Natural killer cell (primary cell): ENCODE measurements at places on chromosomes 12 and 14. TPM values are rescaled to one million over a fixed set of nuclear protein-coding genes. Genes with fewer than 3 reads are reported as not detected.

- H3K4me1 ChIP-seq: peaks cover 6% of the 10 kb centered on the region
- no peaks in the 10 kb centered on the region for H3K36me3 ChIP-seq
- no peak overlapping the region for H3K4me3 ChIP-seq
- H3K27ac ChIP-seq: no peak overlapping the region
- no peak for DNase-seq
These were observed 466.9 kb downstream of the FUT8 start for GRCh38 chr14:65879248-65880009.

Gene SMIM41
- not detected for total RNA-seq

GRCh38 chr14:56903304-56903969 is 93.2 kb upstream of the OTX2 start:
- no peaks in the 10 kb centered on the region for H3K36me3 ChIP-seq
- no peak overlapping the region for H3K27ac ChIP-seq
- no peaks in the 10 kb centered on the region for H3K4me1 ChIP-seq
- H3K27me3 ChIP-seq: no peaks in the 10 kb centered on the region

Gene TNFAIP2
- 89.8 TPM for total RNA-seq

DNA sequence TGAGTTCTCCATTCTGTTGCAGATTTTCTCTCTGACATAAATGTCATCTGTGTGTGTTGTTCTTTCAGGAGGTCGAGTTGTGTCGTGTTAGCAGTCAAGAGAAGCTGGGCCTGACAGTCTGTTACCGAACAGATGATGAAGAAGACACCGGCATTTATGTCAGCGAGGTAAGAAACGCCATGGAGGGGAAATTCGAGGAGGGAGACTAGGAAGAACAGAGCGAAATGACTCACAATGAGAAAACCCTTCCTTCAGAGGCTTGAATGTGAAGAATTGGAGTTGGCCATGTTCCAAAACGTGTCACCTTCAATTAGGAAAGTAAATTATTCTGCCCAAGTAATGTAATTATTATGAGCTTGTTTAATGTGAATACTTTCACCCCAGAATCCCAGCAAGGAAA is 364.5 kb downstream of the PDZRN4 start:
- no peaks in the 10 kb centered on the region for H3K4me1 ChIP-seq
- H3K27ac ChIP-seq: no peak overlapping the region
- H3K36me3 ChIP-seq: no peaks in the 10 kb centered on the region

- no peaks in the 10 kb centered on the region for H3K36me3 ChIP-seq
- no peak for DNase-seq
These were observed 4.9 kb downstream of the NKX2-1 start for GRCh38 chr14:36515105-36515593.

Gene AMN
- 0.24 TPM for total RNA-seq

- H3K27me3 ChIP-seq: no peaks in the 10 kb centered on the region
- no peaks in the 10 kb centered on the region for H3K4me1 ChIP-seq
- DNase-seq: no peak
- H3K36me3 ChIP-seq: no peaks in the 10 kb centered on the region
- no peak overlapping the region for H3K27ac ChIP-seq
These were observed 453.9 kb upstream of the MGAT4C start for GRCh38 chr12:86710109-86710508.

Gene MSI1
- total RNA-seq: not detected

DNA sequence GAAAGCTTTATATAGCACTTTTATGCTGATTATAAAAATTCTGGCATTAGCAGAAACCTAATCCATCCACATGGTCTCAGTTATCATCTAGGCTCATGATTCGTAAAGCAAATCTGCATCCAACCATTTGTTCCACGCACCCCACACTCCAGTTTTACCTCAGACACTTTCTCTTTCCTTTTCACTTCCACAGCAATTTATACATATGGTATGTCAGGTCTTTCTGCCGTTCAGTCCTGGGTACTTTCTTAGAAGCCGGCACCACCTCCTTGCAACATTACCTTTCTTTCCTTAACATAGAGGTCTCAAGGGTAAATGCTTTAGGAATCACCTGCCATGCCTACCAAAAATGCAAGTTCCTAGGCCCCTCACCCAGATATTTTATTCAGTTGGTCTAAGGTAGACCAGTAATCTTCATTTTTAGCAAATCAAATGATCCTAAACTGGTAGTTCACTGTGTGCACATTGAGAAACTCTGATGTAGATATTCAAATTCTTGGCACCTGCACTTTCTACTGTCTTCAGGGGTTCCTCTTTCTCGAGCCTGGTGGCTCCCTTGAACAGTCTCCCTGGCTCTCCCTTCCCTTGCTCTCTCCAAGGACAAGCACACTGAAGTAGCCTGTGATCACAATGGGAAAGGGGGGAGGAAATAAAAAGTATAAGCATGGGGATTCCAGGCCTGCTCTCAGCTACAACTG is 2.8 kb upstream of the KRAS start:
- peaks cover 17% of the 10 kb centered on the region for H3K4me1 ChIP-seq
- H3K27ac ChIP-seq: no peak overlapping the region
- no peak overlapping the region for H3K4me3 ChIP-seq
- no peak for DNase-seq
- no peaks in the 10 kb centered on the region for H3K36me3 ChIP-seq

Gene EML1
- not detected for total RNA-seq

Gene RASSF9
- not detected for total RNA-seq

- H3K36me3 ChIP-seq: peaks cover 18% of the 10 kb centered on the region
- H3K4me3 ChIP-seq: no peak overlapping the region
- H3K27ac ChIP-seq: no peak overlapping the region
- no peaks in the 10 kb centered on the region for H3K27me3 ChIP-seq
These were observed 68.3 kb downstream of the DERA start for GRCh38 chr12:15979096-15980092.

- peak; percentile 25 for DNase-seq
- no peak overlapping the region for H3K4me3 ChIP-seq
- peak overlapping the region; percentile 91 for H3K27ac ChIP-seq
- H3K27me3 ChIP-seq: no peaks in the 10 kb centered on the region
- H3K4me1 ChIP-seq: peaks cover 69% of the 10 kb centered on the region
- H3K36me3 ChIP-seq: peaks cover 10% of the 10 kb centered on the region
These were observed 2.1 kb upstream of the UBC start for GRCh38 chr12:124916374-124917134.

DNA sequence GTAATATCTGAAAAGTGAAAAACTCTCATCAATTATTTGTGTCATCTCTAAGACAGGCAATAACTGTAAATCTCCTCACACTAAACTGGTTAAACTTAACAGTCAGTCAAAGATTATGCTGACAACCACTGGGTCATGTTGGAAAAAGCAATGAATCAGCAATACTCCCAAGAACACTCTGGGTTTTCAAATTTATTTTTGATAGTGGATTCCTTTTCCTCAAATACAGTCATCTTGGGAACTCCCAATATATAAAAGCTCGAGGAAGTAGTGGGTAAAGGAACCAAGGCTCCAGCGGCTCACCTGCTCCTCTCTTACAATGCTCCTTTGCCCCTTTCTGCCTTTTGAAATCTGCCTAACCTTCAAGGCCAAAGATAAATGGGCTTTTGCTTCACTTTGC is 70.0 kb downstream of the ARMH4 start:
- no peaks in the 10 kb centered on the region for H3K27me3 ChIP-seq
- no peak for DNase-seq
- H3K4me1 ChIP-seq: no peaks in the 10 kb centered on the region
- no peak overlapping the region for H3K27ac ChIP-seq
- H3K36me3 ChIP-seq: no peaks in the 10 kb centered on the region

GRCh38 chr14:100748403-100748802 is 21.7 kb downstream of the DLK1 start:
- no peaks in the 10 kb centered on the region for H3K36me3 ChIP-seq
- no peak for DNase-seq
- no peak overlapping the region for H3K4me3 ChIP-seq

DNA sequence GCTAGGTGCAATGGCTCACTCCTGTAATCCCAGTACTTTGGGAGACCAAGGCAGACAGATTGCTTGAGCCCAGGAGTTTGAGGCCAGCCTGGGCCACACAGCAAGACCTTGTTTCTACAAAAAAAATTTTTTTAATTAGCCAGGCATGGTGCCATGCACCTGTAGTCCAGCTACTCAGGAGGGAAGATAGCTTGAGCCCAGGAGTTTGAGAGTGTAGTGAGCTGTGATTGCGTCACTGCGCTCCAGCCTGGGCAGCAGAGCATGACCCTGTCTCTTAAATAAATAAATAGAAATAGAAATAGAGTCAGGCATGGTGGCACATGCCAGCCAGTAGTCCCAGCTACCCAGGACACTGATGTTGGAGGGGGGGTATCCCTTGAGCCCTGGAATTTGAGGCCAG is 36.7 kb upstream of the CLIP1 start:
- no peak overlapping the region for H3K4me3 ChIP-seq
- no peaks in the 10 kb centered on the region for H3K27me3 ChIP-seq
- H3K27ac ChIP-seq: no peak overlapping the region
- no peak for DNase-seq
- no peaks in the 10 kb centered on the region for H3K36me3 ChIP-seq

Gene REP15
- total RNA-seq: not detected

Gene ASCL1
- not detected for total RNA-seq

DNA sequence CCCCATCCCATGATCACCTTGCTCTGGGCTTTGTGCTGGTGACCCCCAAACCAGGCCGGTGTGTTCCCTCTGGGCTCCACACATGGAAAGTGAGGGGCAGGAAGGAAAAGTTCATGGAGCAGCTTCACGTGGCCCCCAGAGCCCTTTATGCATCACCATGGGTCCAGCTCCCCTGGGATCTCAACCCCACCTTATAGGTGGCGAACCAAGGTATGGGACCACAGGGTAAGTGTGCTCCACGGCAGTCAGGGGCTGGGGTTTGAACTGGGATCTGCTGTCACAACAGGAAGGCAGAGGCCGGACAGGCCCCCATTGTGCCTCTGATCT is 7.4 kb upstream of the BEGAIN start:
- H3K4me1 ChIP-seq: no peaks in the 10 kb centered on the region
- H3K4me3 ChIP-seq: no peak overlapping the region
- H3K27ac ChIP-seq: no peak overlapping the region
- H3K36me3 ChIP-seq: no peaks in the 10 kb centered on the region

DNA sequence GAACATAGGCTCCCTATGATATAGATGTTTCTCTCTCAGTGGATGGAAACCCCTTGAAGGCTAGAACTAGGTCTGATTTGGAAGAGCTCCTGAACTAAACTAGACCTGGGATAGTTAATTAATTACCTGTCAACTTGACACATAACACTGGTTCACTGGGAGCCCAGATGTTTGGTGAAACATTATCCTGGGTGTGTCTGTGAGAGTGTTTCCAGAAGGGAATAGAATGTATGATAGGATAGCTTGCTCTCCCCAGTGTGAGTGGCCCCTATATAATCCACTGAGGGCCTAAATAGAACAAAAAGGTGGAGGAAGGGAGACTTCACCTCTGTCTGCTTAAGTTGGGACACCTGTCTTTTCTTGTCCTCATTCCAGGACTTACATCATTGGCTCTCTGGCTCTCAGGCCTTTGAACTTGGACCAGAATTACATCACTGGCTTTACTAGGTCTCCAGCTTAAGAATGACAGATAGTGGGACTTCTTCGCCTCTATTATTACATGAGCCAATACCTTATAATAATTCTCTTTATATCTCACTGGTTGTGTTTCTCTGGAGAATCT is 194.1 kb downstream of the KTN1 start:
- no peaks in the 10 kb centered on the region for H3K36me3 ChIP-seq
- no peak overlapping the region for H3K4me3 ChIP-seq
- no peaks in the 10 kb centered on the region for H3K4me1 ChIP-seq
- DNase-seq: no peak
- no peaks in the 10 kb centered on the region for H3K27me3 ChIP-seq

Gene HCAR1
- total RNA-seq: not detected
